Activated T-helper 17 cell treated with anti-CD3 and anti-CD28 coated beads, Interleukin-2, amount 50 U/mL, for 72 hours (primary cell): ENCODE measurements at places on chromosomes 11 and 22. TPM values are rescaled to one million over a fixed set of nuclear protein-coding genes. Genes with fewer than 3 reads are reported as not detected.

GRCh38 chr11:8870411-8871170, 40.4 kb upstream of the AKIP1 start:
- peak; percentile 23 for ATAC-seq
- no peak overlapping the region for H3K27ac ChIP-seq
- H3K4me3 ChIP-seq: peak overlapping the region; percentile 40
- H3K27me3 ChIP-seq: peaks cover 44% of the 10 kb centered on the region

DNA sequence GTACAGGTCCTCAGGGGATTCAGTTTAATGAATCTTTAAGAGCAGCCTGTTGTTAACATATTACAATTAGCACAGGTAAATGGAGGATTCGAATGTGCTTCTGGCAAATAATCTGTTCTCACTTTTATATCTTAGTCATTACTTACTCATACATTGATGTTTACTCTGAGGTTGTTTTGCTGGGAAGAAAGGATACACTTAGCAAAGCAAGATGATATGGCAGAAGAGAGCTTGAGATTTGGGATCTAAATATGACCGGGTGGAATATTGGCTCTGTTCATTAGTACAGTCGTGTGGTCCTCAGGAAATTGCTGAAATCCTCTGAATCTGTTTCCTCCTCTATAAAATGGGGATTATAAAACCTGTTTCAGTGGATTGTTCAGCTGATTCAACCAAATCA, 59.7 kb downstream of the SPON1 start:
- no peak overlapping the region for H3K4me3 ChIP-seq
- no peak overlapping the region for H3K27ac ChIP-seq
- no peaks in the 10 kb centered on the region for H3K36me3 ChIP-seq
- peaks cover 14% of the 10 kb centered on the region for H3K27me3 ChIP-seq
- H3K4me1 ChIP-seq: no peaks in the 10 kb centered on the region

The TRIM29 gene
- total RNA-seq: not detected

DNA sequence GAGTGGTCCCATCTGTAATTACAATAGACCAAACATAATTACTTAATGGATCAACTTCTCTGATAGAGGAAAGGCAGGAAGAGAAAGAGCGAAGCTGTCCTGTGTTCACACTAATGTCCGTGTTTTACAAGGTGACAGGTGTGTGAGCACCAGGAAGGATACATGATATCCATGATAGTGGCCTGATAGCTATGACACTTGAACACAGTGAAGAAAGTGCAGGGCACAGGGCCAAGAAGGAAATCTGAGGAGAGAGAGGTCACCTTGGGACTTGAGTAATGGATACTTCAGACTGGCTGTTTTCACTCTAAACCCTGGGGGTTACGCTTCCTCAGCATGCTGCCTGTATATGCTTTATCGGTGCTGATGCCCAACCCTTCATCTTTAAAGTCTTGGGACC, 29.4 kb downstream of the TUB start:
- H3K36me3 ChIP-seq: peaks cover 68% of the 10 kb centered on the region
- H3K4me3 ChIP-seq: no peak overlapping the region
- H3K27ac ChIP-seq: no peak overlapping the region
- no peak for ATAC-seq

DNA sequence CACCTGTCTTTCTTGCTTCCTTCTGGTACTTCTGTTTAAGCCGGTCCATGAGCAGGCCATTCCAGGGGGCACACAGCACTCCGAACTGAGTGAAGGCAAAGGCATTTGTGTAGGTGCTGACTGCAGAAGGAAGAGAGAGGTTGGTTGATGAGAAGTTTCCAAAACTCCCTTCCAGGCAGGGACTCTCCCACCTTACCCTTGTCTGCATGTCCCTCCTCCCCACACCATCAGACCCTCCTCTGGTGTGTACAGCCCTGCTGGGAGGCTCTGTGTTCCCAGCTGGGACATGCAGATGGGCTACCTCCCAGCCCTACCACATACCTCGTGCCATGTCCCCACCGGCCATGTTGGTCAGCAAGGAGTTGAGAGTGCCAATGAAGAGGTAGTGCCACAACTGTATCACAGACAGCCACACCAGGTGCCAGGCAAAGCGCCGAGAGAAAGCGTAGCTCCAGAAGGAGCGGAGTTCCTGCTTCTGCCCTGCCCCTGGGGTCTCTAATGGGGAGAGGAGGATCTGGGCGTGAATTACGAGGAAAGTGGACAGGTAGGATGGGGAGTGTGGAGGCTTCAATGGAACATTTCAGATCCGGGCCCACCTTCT, 12.2 kb downstream of the SLC43A3 start:
- ATAC-seq: peak; percentile 48
- peaks cover 35% of the 10 kb centered on the region for H3K4me1 ChIP-seq
- H3K27me3 ChIP-seq: no peaks in the 10 kb centered on the region
- H3K4me3 ChIP-seq: peak overlapping the region; percentile 42
- peaks cover 100% of the 10 kb centered on the region for H3K36me3 ChIP-seq

DNA sequence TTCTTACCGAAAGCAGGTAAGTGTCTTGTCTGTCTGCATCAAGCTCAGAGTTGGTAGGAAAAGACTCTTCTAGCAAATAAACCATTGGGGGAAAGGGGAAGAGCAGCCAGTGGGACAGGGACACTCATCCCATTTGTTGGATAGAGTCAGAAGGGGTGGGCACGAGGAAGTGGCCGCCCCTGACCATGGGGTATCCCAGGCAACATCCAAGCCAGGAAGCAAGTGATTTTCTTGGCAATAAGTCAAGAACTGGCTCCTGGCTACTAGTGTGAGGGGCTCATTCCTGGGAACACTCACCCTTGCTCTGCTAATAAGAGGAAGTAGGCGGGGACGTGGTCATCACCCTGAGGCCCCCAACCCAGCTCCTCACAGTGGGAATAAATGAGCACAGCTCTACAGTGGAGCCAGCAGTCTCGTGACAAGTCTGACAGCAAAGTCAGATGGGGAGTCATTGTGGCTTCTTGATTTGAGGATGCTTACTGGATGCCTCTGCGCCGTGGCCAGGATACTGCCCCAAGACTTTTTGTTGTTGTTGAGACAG, 6.7 kb downstream of the SLC25A18 start:
- H3K27me3 ChIP-seq: peaks cover 10% of the 10 kb centered on the region
- H3K4me3 ChIP-seq: no peak overlapping the region
- no peaks in the 10 kb centered on the region for H3K4me1 ChIP-seq
